ENCODE measurements at places on chromosomes 1 and 21.

GRCh38 chr1:16450863-16451481 lies 10.4 kb downstream of the NECAP2 start:
- no peak for DNase-seq

GRCh38 chr1:61120246-61120840 lies 38.0 kb downstream of the NFIA start:
- no peak for DNase-seq

DNA sequence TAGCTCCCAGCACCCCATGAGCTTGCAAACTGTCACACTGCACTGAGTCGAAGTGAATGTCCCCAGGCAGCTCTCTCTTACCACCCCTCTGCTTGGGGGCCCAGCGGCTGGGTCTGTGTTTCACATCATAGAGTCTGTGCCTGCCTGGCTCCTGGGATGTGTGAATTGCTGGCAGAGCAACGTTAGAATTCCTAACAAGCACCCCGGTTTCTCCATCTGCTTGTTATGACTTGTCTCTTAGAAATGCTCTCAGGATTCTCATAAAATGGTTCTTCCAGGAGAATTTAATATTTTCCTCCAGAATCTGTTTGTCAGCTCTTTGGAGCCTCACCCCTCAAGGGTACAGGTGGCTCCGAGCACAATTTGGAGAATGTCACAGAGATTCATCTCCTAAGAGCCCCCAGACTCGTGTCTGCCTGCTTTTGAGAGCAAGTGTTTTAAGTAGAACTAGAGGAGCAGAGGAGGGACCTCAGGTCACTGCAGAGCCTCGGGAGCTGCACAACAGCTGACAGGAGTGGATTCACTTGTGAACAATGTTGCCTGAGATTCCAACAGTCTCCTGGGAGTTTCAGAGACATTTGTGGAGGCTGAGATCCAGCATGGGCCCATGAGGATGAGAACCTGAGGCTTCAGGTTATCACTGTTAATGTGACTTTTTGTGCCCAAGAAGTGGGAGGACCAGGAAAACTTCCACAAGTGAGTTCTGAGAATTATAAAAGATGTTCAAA lies 131.5 kb downstream of the KCNJ6 start:
- DNase-seq, result no peak

DNA sequence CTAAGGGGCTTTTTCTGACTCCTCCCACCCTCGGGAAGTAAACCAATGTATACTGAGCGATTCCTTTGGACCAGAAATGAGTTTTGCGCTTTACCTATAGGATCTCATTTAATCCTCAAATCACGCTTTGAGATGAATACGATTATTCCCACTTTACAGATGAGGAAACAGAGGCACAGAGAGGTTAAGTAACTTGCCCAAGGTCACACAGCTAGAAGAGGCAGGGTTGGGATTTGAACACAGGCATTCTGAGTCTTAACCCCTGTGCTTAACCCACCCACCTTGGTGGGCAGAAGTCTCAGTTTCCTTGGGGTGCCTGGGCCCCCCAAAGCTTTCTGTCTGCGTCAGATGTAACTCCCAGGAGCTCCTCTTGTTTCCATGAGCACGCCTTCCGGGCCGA lies 85.8 kb upstream of the ACTL8 start:
- no peak for DNase-seq

DNA sequence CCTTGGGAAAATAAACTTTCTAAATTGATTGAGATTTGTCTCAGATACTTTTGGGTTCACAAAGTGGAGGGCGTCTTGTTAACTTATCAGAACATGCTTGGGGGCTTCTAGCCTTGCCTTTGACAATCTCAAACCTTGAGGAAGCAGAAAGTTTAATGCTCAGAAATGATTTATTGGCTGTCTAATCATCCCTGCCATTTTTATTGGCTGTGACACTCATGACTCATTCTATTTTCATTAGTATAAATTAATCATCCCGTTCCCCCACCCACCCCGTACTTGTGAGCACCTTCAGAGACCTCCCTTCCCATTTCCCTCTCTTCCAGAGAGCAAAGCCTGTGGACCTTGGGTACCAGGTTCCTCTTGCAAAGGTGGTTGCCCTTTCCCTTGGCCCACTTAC lies 87.1 kb downstream of the FGGY start:
- no peak for DNase-seq

DNA sequence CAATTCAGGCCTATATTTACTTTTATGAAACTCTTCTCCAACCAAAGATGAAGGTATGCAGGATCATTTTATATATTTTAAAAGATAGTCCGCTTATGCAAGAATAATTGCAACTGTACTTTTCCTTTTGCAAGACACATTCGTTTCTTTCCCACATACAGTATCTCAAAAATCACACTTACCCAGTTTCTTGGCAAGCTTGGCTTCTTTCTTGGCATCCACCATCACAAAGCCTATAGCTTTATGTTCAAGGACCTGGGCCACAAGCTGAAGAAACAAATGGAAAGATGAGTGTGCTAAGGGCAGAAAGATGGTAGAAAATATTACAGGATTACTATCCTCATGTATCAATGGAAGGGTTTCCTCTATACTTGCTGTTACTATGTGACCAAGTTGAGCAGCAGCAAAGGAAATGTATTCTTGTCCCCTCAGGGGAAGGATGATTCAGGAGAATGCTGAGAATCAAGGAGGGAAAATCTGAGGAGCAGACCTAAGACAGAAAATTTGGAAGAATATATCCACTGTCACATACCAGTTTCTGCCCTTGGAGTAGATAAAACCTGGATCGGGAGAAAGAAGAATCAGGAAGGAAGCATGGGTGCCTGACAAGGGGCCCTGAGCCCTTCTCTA lies 23.8 kb downstream of the CASQ2 start:
- no peak for DNase-seq

DNA sequence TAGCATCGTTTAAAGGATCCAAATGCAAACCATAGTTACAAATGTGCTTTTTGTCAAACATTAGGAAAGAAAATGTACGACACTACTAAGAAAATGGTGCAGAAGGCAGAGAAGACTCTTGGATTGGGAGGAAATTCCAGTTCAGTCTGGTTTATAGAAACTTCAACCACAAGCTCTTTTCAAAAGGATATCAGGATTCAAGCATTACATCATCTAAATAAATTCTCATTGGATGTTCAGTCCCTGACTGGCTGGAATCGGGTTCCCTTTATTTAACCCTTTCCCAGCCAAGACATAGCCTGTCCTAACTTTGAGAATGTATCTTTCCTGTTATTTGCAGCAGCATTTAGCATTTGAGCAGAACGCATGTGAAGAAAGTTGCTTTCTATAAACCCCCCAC lies 184.6 kb downstream of the LMO4 start:
- no peak for DNase-seq

DNA sequence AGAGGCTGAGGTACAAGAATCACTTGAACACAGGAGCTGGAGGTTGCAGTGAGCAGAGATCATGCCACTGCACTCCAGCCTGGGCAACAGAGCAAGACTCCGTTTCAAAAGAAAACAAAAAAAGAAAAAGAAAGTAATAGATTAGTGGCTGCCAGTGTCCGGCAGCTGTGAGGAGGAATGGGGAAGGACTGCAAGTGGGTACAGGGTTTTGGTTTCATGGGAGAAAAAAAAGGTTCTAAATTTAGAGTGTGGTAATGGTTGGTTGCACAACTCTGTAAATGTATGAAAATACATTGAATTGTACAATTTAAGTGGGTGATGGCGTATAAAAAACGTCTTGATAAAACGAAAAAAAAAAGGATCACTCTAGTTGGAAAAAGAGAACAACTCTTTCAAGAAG lies 6.7 kb downstream of the TAF1A start:
- DNase-seq, result no peak

- DNase-seq, result no peak
Observed at GRCh38 chr1:87878873-87879272, 550.2 kb downstream of the LMO4 start.

DNA sequence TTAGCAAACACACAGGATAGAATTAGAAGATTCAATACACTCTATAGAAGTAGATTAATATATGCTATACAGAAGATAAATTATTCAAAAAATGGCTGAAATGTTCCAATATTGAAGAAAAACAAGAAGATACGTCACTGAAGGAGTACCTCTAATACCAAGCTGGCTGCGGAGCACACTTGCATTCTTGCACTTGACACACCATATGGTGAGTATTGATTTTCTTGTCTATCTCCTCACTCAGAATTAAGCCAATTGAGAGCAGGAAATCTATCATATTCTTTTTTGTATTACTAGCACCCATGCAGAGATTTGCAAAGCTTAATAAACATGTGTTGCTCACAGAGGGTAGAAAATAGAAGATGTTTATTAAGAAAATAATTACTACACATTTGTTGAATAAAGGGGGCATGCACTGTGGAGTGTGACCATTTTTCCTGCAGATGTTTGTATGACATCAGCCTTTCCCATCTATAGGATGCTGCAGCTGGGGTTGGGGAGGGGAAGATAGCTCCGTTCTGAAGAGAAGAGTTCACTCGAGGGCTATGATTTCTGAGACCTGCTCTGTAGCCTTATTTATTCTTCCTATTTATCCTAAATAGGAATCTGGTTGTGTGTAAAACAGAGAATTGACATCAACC lies 318.1 kb downstream of the HHIPL2 start:
- DNase-seq, result no peak

- no peak for DNase-seq
Observed at GRCh38 chr1:56501426-56501825, 77.9 kb downstream of the PLPP3 start.

- DNase-seq, result no peak
Observed at GRCh38 chr1:93495911-93496310, 48.0 kb downstream of the FNBP1L start.

DNA sequence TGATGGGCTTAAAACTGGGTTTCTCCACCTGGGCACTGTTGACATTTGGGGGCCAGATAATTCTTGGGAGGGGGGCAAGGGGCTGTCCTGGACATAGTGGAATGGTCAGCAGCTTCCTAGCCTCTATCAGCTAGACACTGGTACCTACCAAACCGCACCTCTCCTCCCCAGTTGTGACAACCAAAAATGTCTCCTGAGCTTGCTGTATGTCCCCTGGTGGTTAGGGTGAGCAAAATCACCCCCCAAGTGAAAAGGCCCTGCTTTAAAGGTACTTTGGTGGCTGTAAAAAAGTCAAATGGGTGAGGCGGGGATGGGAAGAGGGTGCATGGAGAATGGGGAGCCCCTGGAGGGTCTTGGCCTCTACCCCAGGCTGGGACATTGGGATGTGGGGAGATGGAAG lies 182.0 kb downstream of the IGSF21 start:
- DNase-seq, result no peak

DNA sequence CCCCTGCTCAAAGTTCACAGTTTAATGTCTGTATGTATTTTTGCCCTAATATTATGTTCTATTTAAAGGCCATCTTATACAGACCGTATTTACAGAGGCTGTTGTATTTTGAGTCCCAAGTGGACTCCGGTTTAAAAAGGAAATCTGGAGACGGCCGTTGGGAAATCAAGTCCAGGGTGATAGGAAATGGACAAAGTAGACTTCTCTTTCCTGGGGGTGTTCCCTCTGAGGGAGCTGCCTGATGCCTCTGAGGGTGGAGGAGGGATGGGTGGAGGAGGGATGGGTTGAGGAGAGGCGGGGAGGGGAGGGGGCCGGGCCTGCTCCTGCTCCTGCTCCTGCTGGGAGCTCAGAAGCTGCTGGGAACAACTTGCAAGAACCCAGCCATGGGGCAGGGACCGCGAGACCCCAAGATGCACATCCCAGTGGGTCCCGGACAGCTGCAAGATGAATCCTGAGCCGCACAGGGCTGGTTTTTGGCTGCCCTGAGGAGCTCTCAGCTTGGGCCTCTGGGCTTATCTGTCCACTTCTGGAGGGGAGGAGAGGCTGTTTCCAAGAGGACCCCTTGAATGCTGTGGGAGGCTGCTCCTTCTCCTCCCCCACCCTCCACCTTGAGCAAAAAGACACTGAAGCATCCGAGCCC lies 12.0 kb upstream of the ACTL8 start:
- no peak for DNase-seq

DNA sequence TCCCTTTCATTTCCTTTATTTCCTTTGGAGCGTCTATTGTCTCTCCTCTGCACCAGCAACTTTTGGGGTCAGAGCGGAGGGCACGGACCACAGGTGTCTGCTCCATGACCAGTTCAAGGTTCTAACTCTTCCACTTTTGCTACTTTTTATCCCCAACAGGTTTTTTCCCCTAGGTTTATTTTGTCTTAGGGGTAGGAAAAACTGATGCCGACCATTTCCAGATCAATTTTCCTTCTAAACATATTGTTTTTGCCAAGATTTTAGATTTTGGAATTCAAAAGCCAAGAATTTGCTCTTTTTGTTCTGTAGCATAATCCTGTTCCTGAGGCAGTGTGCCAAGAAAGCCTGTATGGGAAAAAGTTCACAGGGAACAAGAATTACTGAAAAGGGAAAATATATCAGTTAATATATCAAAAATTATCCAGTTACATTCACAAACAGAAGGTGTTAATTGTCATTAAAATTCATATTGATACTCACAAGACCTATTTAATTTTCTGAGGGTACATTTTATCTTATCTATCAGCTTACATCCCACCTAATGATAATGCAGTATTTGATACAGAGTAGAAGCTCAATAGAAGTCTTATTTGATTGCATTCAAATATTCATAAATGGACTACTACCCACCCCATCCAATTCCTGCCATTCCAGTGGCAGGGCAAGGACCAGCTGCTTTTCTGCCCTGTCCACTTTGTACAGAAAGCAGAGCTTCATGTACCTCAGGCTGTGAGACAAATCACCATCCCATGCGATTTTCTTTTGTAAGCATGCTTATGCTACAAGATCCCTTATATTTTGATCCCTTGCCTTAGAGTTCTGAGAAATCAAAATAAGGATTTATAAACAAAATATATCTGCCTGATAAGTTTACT lies 31.2 kb downstream of the TSEN15 start:
- DNase-seq, result no peak

DNA sequence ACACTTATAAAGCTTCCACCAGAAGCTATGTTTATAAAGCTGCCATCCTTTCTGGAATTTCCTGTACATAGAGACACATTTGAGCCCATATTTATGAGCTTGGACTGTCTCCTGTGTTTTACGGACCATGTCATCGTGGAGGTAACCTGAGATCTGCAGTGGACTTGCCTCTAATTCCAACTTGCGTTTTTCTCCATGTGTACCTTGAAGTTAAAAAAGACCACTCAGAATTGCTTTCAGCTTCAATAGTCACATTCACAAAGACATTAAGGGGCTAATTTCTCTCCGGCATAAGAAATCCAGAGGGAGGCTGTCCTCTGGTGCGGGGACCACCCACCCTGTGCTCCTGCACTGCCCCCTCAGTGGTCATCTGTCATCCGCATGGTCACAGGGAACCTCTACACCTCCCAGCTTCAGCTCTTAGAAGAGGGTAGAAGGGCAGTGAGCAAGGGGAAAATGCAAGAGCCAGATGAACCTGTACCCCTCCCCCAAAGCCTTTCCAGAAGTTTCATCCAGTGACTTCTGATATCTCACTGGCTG lies 521.4 kb upstream of the CAMK1G start:
- no peak for DNase-seq

Data from C1 segment of cervical spinal cord (tissue), 14 donors.